ENCODE measurements at places on chromosomes 3 and 15.
A peak's percentile ranks its signal among the peaks of the same experiment; 100 is the strongest.

GRCh38 chr3:113194823-113195401 is 16.4 kb upstream of the BOC start:
- no peak for DNase-seq

- DNase-seq = no peak
Observed at GRCh38 chr3:45889337-45889736, 3.0 kb downstream of the CCR9 start.

DNA sequence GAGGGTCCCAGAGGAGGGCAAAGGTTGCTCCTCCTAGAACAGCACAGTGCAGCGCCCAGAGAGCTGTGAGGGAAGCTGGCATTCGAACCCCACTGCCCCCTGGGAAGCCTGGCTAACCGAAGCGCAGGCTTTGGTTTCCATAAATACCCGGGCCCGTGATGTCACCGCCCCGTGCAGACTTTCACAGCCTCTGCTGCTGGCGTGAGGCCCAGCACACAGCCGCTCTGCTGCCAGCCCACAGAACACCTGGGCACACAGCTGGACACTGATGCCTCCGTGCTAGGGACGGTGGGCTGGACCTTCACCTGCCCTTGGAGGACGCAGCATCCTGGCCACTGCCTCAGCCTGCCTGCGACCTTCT is 1.0 kb downstream of the IQSEC1 start:
- no peak for DNase-seq

DNA sequence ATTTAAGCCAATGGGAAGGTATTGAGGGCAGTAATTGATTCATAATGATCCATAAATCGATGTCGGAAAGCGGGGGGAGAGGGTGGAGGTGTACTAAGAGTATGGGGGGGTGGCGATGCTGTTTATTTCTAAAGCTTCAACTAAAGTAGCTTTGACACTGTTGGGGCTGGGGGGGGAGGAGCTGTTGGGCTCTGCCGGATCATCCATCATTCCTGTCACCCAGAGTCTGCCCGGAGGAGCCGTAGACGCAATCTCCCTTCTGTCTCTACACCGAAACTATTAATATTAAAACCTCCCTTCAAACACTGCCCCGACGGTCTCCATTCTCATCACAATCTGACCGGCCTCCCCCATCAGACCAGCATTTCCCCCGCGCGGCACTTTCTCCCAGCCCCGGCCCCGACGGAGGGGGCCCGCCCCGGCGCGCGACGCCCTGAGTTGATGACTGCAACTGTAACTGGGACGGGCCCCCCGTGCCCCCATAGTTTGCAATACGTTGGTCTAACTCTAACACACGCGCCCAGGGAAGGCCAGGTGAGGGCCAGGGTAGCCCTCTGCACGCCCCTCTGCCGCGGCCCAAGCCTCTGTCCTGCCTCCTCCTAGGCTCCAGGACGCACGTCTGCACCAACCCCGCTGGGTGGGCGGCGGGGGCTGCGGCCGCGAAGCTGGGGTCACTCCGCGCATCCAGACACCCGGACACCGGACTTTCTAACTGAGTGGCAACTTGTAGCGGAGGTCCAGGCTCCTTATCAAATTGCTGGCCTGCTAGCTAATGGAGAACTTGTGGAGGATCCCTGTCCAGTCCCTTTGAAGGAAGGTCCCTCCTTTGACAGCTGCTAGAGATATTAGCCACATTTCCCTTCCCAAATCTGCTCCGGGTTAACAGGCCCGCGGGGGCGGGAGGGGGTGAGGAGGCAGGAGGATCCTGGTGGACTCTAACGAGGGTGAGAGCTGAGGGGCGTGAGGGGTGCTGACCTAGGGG is 212.0 kb downstream of the MEIS2 start:
- DNase-seq = no peak

DNA sequence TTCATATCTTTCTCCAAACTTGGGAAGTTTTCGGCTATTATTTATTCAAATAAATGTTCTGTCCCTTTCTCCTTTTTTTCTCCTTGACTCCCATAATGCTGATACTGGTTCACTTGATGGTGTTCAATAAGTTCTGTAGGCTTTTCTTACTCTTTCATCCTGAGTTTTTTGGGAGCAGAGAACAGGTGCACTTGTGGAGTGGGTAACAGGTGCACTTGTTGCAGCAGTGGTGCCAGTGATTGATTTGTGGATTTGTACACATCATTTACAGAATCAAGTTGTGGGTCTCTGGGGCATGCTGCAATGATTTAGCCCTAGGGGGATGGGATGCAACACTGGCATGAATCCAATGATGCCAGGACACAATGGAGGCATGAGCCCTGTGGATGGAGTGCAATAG is 14.8 kb upstream of the OR5H1 start:
- DNase-seq = no peak

DNA sequence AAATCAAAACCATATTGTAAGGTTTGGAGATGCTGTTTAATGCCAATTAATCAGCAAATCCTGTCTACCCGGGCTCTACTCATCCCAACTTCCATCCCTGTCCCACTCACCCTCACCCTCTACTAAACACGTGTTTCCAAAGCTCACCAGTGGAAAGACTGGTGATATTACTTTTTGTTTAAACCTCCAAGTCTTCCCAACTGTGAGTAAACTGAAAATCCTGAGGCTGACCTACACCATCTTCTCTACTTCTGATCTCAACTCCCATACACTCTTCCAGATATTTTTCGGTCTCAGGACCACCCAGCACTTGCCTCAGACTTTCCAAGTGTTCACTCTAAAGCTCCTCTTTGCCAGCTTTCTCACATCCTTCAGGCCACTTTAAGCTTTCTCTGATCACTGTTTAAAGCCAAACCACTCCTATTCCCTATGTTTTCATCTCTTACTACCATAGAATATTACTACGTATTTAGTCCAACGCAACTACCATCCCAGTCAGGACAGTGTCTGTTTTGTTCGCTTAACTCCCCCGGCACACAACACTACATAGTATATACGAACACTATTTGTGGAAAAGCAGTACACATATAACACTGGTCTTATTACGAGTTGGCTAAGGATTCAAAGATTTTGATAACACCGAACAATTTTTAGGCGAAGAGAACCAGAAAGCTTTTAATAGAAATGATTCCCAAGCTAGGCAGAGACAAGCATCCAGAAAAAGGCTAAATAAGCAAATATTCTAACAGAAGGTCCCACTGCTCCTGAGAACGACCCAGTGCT is 684 bp downstream of the RPL4 start:
- DNase-seq = no peak

- no peak for DNase-seq
Observed at GRCh38 chr15:84817466-84818081, 418 bp downstream of the ALPK3 start.

GRCh38 chr3:146746190-146746589 is 141.0 kb upstream of the PLSCR5 start:
- DNase-seq = no peak

DNA sequence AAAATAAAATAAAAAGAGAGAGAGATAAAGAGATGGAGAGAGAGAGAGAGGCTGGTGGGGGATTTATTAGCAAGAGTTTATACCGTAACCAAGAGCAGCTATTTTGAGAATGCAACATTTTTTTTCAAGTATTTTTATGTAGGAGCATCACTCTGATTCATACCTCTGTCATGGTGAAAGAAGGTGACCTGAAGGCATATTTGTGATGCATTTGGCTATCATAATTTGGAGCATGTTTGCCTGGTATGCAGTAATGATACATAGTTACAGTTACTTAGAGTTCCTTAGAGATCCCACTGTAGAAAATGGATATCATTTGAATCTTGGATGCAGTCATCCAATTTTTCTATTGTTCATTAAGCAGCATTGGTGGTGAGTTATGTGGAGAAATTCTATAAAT is 1472.4 kb downstream of the SI start:
- DNase-seq = no peak

- DNase-seq = no peak
Observed at GRCh38 chr3:146138902-146139301, 22.1 kb downstream of the PLOD2 start.

DNA sequence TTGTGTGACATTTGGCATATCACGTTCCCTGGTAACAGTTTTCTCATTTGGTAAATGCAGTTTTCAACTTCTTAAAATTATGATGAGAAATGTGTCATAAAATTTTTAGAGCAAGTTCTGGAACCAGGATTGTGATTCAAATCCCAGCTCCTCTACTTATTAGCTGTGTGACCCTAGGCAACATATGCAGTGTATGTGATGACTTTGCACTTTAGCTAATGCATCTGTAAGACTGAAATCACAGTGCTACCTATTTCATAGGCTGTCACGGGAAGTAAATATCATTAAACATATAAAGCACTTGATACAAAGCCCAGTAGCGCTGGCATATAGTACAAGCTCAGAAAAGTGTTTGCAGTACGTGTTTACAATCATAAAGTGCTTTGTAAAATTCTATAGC is 419.4 kb downstream of the GRM7 start:
- no peak for DNase-seq

DNA sequence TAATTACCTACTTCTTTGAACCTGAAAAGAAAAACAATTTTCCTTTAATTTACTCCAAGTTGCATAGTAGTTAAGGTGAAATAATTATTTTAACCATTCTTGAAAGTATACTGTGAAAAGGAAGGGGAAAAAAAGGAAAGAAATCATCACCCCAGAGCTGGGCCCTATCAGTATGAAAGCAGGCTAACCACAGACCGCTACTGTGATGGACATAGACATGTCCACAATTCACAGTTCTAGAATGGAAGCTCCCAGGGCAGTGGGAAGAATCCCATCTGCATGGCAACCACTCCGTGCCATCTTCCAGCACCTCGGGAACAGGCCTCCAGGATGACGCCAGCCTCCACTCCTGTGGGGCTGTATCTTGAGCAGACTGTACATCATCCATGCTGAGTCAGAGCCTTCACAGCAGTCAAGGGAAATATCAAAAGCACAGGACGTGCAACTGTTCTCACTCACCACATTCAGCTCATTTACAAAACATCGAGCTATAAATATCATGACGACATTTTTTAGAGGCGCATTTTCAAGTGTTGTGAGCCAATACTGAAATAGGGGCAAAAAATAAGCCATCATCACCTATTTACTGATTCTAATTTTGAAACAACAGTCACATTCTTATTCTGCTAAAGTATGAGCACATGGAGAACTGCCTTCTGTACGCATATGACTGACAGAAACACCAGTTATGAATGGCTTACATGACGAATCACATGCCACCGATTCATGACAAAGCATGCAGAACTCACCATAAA is 119.7 kb downstream of the SNRK start:
- no peak for DNase-seq

DNA sequence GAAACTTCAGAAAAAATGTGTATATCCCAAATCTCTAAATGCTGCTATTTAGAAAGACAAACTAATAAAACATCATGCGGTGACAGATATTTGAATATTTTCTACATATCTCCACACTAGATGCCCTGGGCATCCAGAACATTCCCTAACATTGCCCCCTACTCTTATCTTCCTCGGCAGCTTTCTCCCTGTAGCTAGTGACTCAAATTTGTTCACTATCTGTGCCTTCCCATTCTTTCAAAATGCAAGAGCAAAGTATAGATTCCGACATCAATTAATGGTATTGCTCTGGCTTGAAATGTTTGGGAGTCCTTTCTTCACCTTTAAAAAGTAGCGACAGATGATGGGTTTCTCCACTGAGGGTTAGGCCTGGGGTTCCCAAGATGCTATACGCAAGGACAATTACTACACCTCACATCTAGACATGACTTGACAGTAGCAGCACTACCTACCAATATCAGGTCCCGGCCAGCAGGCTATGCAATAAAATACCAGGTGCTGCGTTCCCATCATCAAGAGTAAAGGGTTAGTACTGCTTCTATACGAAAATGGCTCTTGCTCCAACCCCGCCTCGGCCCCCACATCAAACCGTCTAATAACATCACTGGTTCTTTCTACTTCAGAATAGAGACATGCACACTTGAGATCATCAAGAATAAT is 631 bp downstream of the UBR1 start:
- DNase-seq = no peak

- no peak for DNase-seq
Observed at GRCh38 chr15:77470235-77470634, 49.5 kb downstream of the HMG20A start.

- DNase-seq = peak; percentile 69
Observed at GRCh38 chr3:194395778-194396538, 3.1 kb downstream of the GP5 start.

DNA sequence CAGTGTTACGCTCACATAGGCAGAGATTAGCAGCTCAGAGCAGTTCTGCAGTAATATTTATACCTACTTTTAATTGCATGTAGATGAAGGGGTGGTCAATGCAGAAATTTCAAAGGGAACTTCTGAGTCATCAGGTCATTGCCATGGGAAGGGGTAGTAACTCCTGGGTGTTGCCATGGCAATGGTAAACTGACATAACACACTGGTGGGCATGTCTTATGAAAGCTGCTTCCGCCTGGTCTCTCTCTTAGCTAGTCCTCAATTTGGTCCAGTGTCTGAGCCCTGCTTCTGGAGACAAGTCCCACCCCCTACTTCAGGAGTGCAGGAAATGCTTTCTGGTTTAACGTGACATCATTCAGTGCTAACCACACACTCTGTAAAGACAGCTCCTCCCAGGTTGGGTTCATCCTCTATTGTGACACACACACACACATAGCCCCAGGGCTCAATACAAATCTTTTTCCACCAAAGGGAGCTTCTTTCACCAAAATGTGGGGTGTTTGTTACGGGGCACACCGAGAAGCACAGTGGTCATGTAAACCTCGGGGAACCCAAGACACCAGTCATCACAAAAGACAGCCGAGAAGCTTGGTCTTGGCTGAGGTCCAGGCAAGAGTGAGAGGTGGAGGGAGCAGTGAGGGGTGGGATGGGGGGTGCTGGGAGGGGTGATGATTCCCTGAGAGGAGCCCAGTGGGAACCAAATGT is 74.5 kb downstream of the TLE3 start:
- no peak for DNase-seq

DNA sequence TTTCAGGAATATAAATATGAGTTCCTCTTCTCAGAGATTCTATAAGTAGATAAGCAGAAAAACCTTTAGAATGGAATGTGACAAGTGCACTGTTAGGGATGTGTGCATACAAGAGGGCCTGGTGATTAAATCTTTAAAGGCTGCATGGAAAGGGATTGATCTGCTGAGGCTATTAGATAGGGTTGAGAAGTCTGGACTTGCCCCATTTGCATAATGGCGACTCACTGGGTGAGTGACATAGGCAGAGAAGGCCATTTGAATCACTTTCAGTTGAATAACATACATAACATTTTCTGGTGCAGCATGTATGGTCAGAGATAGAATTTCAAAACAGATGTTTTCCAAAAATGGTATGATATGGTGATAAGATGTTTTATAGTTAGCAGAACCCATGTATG is 156.9 kb downstream of the ZNF621 start:
- no peak for DNase-seq

GRCh38 chr3:119541547-119541946 is 17.9 kb downstream of the CD80 start:
- DNase-seq = no peak

GRCh38 chr15:79878078-79878705 is 18.6 kb downstream of the MTHFS start:
- DNase-seq = no peak

- no peak for DNase-seq
Observed at GRCh38 chr15:57385923-57386390, 9.7 kb downstream of the CGNL1 start.

GRCh38 chr3:126314305-126314789 is 42.9 kb downstream of the KLF15 start:
- no peak for DNase-seq

- DNase-seq = no peak
Observed at GRCh38 chr3:186381424-186382216, 19.6 kb upstream of the DGKG start.

- DNase-seq = no peak
Observed at GRCh38 chr3:128193168-128193567, 39.9 kb downstream of the EEFSEC start.

Data from activated naive CD4-positive, alpha-beta T cell treated with anti-CD3 and anti-CD28 coated beads, Interleukin-2, amount 50 U/mL, for 16 hours (primary cell).